Anterior cingulate cortex (tissue), 58 donors: ENCODE measurements at places on chromosomes 1 and 21.

DNA sequence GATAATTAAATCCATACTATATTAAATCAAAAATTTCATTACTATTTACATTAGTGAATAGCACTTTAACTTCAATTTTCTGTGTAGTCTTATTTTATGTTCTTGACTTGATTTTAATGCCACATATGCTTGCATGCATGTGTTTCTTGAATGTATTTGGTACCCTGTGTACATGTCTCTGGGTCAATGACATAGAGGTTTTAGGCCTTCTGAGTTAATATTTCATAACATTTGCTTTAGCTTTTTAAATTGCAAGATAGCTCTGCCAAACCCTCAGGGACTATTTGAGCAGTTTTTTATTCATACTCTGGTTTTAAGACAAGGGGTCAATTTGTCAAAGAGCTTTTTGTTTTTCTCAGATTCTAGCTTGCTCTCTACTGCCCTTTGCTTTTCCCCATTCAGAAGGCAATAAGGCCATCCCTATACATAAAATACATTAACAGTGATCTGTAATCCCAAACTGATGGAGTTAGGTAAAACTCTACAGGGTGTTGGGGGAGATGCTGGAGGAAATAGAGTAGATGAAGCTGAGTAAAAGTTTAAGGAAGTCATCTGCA lies 5.0 kb downstream of the MLLT11 start:
- no peak for DNase-seq

DNA sequence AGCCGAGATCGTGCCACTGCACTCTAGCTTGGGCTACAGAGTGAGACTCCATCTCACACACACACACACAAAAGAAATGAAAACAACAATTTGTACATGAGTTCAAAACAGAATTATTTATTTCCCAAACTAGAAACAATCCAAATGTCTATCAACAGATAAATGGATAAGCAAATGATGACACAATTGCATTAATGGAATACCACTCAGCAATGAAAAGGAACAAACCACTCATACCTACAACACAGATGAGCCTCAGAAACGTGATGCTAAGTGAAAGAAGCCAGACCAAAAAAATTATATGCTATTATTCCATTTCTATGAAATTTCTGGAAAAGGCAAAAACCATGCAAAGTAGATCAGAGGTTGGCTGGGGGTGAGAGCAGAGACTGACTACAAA lies 2.0 kb upstream of the PGD start:
- DNase-seq = no peak

DNA sequence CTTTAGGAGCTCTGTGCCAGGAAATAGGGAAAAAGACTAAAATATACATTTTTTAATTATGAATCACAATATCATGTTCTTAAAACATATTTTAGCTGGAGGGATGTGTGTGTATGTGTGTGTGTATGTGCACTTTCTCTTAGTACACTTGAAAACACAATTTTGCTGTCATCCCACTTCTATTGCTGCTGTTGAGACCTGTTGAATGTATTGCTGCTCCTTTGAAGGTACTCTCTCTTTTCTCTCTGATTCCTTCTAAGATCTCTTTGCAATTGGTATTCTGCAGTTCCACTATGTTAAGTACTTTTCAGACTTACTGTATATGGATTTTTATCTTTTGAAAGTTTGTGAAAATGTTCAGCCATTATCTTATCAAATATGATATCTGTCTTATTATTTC lies 43.5 kb upstream of the COG2 start:
- DNase-seq = no peak

DNA sequence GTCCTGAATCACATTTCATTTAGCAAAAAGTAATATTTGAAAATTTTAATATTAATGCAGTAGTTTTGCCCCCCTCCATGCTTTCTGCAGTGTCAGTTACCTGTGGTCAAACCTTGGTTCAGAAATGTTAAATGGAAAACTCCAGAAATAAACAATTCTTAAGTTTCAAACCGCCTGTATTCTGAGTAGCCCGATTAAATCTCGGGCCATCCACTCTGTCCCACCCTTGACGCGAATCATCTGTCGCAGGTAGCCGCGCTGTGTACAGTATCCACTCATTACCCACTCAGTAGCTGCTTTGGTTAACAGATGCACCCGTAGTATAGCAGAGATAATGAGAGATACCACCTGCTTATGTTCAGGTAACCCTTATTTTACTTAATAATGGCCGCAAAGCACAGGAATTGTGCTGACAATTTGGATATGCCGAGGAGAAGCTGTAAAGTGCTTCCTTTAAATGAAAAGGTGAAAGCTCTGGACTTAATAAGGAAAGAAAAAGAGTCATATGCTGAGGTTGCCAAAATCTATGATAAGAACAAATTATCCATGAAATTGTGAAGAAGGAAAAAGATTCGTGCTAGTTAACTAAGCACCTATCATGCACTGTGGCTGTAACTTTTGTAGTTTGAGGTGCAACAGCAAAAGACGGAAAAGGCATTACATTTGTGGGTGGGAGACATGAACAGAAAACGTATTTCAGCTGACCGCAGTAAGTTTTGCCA lies 889 bp upstream of the SCYL3 start:
- DNase-seq = no peak

DNA sequence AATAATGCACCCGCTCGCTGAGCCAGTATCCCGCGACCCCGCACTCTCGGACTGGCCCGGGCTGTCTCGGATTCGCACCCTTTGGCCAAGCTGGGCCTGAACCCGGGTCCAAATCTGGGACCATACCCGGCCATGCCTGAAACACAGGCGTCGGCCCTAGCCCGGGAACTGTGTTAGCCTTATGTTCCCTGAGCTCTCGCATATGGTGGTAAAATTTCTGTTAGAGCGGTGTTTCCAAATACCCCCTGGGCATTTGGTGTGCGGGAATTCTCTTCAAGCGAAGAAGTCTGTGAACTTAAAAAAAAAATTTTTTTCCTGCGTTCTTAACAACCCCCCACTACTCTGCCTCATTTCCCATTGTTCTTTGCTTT lies 3.1 kb downstream of the RNF220 start:
- DNase-seq = no peak

GRCh38 chr1:89529196-89529595 lies 4.6 kb downstream of the LRRC8B start:
- DNase-seq = no peak

GRCh38 chr1:85360730-85361493 lies 84.5 kb upstream of the BCL10 start:
- DNase-seq = peak; percentile 10

- DNase-seq = no peak
These were observed 8.9 kb upstream of the APP start for GRCh38 chr21:26179501-26179900.

DNA sequence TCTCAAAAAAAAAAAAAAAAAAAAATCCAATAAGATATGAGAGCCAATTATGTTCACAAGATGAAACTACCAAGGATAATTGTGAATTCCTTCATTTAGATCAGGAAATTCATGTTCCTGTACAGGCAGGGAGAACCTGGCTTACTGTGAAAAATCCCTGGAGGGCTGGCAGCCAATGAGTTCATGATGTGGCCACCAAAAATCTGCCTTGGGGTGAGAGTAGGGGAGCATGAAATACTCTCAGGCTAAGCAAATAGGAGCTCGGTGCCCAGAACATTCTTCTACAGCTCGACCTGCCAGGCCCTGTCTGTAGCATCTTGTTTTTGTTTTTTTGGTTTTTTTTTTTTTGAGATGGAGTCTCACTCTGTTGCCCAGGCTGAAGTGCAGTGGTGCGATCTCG lies 50.1 kb downstream of the PIK3CD start:
- no peak for DNase-seq

DNA sequence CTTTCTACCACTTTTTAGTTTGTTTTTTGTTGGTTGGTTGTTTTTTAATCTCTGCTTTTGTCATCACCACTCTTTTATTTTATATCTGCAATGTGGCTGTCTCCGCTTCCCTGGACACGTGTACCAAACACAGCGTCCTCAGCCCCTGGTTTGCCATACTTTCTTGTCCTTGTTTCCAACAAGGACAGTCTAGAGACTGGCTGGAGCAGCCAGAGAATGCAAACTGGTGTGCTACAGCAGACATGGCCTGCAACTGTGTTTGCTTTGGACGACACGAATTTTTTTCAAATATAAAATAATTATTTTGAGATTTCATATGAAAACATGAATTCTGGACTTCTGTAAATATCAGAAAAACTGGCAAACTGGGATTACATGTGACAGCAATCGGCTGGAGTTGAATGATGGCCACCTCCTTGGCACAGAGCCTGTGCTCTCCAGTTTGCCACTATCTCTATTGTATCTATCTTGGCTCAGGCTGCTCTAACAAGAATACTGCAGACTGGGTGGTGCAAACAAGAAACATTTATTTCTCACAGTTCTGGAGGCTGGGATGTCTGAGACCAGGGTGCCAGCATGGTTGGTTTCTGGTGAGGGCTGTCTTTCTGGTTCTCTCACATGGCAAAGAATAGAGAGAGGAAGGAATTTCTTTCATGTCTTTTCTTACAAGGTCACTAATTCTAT lies 34.6 kb upstream of the POU2F1 start:
- no peak for DNase-seq

DNA sequence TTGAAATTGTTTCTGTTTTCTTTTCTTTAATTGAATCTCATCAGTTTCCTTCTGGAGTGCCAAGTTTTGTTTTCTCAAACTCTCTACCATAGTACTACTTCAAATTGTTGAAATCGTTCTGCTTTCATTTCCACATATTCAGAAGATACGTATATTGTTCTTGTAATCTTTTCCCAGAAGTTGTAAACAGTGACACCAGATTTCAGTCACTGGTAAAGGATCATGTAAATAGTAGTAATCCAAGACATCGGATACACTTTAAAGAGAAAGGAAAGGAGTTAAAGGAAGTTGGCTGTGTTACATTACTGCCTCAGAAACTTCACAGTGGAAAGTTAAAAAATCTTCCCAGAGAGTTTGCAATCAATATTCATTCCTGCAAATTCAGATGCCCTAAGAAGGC lies 67.5 kb downstream of the RGL1 start:
- DNase-seq = no peak

DNA sequence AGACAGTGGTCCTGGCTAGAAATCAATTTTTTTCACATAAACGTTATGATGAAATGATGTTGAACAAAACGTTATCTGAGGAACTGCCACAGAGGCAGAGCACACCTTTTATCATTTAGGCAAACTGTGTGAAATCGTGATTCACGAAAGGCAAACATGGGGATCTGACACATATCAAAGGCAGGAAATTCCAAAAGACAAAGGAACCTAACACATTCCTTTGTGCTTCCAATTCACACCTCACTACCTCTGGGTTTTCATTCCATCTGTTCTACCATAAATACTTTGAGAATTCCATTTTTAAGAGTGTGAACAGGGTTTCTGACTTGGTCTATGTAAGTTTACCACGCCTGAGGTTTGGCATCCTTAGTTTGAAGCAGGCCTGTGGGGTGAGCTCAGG lies 119.5 kb upstream of the KRTAP19-8 start:
- DNase-seq = no peak

- peak; percentile 8 for DNase-seq
These were observed 1256.6 kb upstream of the B3GALT2 start for GRCh38 chr1:194442901-194443575.

DNA sequence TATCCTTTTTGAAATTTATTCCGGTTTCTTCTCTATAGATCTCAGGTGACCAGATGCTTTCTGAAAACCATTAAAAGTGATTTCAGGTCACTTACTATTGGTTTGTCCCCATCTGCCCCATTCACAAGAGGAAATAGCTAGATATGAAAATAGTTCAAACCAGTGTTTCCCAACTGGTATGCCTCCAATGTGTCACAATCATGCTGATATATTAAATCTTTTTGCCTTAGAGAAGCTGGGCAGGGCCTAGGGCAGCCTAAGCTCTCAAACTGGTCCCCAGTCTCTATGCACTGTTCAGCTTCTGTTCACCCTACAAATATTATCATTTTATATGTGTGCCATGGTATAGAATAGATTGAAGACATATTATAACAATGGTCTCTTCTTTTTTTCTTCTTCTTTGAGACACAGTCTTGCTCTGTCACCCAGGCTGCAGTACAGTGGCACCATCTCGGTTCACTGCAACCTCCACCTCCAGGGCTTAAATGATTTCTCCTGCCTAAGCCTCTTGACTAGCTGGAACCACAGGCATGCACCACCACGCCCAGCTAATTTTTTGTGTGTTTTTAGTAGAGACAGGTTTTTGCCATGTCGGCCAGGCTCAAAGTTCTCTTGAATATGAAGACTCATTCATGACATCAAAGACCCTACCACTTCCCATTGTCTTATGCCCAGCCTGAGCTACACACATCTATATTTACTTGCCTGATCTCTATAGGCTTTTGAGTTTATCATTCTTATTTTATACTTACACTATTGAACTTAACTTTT lies 15.7 kb downstream of the PTPN22 start:
- no peak for DNase-seq

- DNase-seq = no peak
These were observed 69.2 kb downstream of the SH3GLB1 start for GRCh38 chr1:86773341-86774288.

GRCh38 chr1:84382127-84382526 lies 16.2 kb upstream of the DNASE2B start:
- no peak for DNase-seq

GRCh38 chr1:25502957-25503356 lies 40.4 kb upstream of the LDLRAP1 start:
- no peak for DNase-seq

- peak; percentile 7 for DNase-seq
These were observed 496.4 kb downstream of the SETD4 start for GRCh38 chr21:35563885-35564451.

- no peak for DNase-seq
These were observed 19.2 kb downstream of the SLC19A2 start for GRCh38 chr1:169466259-169467230.

DNA sequence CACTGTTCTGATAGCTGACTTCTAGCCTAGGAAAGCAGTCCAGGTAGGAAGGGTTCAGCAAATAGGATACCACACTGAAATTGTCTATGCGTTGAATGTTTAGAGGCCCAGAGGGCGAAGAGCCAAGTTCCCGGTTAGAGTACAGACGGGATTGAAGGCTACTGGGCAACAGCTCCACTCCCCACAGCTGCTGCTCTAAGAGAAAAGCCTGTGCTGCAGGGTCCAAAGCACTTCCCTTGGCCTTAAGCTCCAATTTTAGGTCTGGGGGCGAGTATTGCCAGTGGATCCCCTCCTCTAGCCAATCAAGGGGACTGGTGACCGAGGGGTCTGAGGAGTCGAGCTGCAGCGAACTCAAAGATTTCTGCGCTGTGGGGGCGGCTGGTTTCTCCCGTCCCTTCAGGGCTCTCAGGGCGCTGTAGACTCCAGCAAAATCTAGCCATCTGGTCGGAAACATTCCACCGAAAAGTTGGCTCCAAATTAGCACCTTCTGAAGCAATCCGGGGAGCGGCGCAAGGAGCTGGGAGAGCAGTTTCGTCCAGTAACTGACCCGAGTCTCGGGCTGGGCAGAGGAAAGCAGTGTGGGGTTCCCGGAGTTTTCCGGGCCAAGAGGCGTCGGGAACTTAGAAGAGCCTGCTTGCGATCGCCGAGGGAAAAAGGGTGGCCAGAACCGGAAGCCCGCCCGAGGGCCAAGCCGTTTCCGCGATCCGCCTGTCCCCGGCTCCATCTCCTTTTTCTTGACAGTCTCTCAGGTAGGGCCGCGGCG lies 748 bp downstream of the PPP1R15B start:
- DNase-seq = no peak

DNA sequence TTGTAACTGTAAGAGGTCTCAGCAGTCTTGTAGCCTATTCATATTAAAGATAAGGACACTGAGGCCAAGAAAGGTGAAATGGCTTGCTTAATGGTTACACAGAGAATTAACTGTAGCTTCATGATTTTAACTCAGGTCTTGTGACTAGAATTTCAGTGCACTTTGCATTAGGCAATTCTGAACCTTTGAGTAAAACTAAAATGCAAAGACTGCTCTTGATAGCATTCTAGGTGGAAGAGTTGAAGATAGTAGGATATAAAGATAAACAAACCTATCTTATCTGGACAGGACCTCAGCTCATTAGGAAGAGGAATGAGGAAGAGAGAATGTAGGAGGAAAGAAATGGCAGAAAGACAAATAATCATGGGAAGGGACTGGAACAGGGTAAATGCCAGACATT lies 68.6 kb upstream of the RGL1 start:
- DNase-seq = no peak
